ENCODE measurements at places on chromosomes 1 and 21.

DNA sequence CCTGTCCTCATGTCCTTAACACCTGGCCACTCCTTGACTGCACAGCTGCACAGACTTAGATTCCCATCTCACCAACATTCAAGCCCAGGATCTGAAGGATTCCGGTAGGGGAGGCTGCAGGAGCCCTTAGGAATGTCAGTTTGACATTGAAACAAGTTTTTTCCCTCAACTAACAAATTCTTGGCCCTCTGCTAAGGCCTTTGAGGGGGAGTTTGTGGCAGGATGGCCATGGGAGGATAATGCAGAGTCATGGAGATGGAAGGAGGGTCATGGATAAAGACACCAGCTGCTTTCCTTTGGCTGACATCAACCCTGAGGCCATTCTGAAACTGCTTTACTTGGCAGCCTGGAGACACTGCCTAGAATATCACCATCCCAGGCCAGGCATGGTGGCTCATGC is 63.4 kb upstream of the PPP2R5A start:
- DNase-seq, result no peak

DNA sequence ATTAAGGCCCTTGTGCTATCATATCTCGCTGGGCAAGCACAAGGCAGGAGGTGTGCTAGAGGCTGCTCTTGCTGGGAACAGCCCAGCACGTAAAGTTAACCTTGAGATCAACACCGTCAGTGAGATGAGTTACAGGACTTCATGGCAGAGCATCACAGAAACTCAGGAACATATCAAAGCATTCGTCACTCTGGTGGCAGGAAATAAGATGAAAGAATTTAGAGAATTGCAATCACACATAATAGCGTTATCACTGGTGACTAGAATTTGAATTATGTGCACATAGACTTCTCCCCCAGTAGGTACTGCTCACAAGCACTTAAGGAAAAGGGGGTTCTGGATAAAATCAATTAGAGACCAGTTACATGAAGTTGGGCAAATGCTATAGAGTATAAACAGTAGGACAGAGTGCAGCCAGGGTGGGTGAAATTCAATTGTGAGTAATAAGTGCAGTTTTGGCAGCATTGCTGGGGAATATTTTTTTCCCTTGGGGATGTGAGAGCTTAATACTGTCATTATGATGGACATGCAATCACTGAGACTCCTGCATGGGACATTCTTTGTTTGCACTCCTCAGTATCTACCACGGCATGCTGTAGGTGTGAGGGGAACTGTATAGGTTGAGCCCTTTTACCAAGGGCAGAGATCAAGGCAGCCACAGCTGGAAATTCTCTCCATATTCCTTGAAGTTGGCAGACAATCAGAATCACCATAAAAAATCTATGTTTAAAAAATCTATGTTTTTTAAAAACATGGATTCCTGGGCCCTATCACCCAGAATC is 44.2 kb upstream of the ARHGAP29 start:
- DNase-seq, result no peak

GRCh38 chr1:64884261-64885040 is 81.9 kb downstream of the JAK1 start:
- DNase-seq, result peak; percentile 40

DNA sequence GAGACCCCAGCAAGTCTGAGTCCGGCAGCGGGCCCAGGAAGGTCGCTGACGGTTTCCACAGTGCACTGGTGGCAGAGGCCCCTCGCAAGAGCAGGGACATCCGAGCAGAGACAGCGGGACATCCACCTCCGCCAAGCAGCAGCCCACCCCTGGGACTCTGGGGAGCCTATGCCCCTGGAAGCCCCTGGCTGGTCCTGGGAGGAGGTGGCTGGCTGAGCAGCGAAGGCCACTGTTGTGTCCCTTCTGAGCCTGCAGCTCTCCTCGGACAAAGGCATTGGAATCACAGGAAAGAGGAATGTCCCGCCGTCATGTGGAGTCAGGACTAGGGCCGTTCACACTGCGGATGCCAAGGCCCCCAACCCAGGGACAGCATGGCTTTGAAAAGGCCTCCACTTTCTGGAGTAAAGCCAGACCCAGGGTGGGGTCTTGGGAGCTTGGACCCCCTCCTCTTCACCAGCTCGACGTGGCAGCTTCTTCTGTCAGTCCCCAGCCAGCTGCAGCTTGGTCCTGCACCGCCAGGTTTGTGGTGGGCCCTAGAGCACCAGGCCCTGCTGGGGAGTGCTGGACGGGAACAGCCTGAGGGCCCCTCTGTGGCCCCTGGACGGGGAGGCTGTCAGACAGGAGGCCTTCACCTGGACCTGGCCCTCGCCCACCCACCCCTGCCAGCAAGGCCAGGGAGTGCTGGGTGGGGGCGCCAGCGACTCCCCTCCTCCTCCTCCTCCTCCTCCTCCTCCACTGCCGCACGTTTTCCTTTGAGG is 1.4 kb downstream of the MEGF6 start:
- DNase-seq, result no peak

- no peak for DNase-seq
These were observed 32.8 kb upstream of the RNF19B start for GRCh38 chr1:32997381-32997891.

GRCh38 chr1:36950604-36951291 is 83.6 kb downstream of the GRIK3 start:
- DNase-seq, result no peak

DNA sequence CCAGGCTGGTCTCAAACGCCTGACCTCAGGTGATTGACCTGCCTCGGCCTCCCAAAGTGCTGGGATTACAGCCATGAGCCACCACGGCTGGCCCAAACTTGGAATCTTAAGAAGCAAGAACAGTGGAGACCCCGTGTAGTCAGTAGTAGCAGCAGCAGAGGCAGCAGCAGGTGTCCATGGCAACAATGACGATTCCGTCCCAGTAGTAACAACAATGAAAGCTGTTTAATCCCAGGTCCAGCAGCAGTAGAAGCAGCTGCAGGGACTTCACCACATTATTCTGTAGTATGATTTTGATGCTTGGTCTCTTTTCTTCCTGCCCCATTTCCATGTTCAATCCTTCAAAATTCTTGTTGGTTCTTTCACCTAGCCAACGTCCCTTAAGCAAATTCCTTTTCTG is 69.6 kb upstream of the KCTD3 start:
- DNase-seq, result no peak

GRCh38 chr1:78126506-78126905 is 80.7 kb downstream of the GIPC2 start:
- no peak for DNase-seq

DNA sequence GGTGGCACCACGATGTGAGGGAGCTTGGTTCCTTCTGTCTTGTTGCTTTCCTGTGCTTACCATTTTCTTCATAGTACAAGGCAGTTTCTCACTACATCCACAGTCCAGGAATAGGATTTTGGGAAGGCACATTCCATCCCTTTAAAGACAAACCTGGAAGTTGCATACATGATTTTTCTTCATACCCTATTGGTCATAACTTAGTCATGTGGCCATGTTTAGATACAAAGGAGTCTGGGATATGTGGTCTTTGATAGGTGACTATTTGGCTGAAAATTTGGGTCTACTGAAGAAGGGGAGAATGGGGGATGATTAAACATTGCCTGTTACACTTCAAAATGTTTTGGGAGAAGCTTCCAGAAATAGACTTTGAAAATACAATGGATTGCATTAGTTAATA is 7.0 kb downstream of the DYRK1A start:
- no peak for DNase-seq

GRCh38 chr21:29236201-29236600 is 62.5 kb upstream of the BACH1 start:
- DNase-seq, result no peak

DNA sequence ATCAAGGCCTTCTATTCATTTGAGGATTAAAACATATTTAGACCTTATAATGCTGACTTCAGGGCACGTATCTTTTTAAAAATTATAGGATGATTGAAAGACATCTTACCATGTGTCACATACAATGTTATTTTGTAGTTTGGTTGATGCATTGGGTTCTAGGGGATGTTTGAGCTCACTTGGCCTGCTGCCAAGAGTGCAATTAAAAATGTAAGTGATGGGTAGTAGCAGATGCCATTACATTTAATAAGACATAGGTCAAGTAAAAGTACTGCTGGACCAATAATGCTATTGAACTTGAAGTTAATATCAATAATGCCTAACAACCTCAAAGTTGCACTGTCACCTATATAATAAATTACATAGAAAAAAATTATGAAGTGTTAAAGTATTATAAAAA is 616.5 kb upstream of the RGS18 start:
- no peak for DNase-seq

DNA sequence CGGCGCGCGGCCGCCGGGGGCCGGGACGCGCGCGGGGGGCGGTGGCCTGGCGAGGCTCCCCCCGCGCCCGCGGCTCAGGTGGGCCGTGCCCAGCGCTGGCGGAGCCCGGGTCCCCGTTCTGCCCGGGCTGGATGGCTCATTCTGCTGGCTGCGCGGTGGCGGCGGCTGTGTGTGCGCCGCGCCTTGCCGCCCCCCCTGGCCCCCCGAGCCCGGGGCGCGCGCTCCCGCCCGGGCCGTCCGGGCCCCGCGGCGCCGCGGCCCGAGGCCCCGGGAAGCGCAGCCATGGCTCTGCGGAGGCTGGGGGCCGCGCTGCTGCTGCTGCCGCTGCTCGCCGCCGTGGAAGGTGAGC is at the start of gene EPHB2:
EPHB2 (plus strand) TSS at position 139 of the 349 bp plus-strand sequence; CDS start at position 283, 144 bp downstream.
- no peak for DNase-seq

DNA sequence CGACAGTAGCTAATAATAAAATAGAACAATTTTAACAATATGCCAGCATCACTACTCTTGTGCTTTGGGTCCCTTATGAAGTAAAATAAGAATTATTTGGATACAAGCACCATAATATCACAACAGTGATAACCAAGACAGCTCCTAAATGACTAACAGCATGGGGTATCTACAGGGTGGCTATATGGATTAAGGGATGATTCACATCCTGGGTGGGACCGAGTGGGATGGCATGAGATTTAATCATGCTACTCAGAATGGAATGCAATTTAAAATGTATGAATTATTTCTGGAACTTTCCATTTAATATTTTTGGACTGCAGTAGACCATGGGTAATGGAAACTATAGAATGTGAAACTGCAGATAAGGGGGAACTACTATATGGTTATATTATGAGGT is 28.1 kb upstream of the B3GALNT2 start:
- peak; percentile 18 for DNase-seq

DNA sequence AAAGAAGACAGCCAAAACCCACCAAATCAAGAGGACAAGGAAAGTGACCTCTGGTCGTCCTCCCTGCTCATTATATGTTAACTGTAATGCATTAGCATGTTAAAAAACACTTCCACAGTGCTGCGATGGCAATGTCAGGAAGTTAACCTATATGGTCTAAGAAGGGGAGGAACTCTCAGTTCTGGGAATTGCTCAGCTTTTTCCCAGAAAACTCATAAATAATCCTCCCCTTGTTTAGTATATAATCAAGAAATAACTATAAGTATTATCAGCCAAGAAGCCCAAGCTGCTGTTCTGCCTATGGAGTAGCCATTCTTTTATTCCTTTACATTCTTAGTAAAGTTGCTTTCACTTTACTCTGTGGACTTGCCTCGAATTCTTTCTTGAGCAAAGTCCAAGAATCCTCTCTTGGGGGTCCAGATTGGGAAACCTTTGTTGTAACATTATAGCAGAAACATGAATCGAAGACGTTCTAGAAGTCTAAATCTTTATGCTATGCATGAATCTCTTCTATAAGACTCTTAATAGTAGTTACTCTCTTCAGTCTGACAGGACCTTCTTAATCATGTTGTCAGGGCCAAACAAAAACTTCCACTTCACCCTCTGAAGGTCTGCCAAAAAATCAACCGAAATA is 110.0 kb upstream of the VANGL1 start:
- no peak for DNase-seq

DNA sequence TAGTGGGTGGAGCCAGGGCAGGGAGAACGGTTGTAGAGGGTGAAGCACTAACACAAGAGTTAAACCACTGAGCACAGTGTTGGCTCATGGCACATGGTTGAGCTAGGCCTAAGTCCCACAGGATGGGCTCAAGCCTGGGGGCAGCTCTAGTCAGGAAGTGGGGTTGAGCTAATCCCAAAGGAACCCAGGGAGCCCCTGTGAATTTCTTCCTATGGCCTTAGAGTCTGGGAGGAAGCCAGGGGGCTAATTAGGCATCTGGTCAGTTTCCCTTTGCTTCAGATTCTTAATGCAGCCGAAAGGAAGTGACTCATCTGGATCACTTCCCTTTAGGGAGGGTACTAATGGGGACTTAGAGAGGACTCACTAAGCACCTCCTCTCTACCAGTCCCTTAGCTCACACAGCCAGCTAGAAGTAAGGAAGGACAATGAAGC is 10.1 kb downstream of the CFAP45 start:
- DNase-seq, result peak; percentile 72

Measured in non-pigmented ciliary epithelial cell (primary cell).